ENCODE measurements at places on chromosomes 1 and 21.

DNA sequence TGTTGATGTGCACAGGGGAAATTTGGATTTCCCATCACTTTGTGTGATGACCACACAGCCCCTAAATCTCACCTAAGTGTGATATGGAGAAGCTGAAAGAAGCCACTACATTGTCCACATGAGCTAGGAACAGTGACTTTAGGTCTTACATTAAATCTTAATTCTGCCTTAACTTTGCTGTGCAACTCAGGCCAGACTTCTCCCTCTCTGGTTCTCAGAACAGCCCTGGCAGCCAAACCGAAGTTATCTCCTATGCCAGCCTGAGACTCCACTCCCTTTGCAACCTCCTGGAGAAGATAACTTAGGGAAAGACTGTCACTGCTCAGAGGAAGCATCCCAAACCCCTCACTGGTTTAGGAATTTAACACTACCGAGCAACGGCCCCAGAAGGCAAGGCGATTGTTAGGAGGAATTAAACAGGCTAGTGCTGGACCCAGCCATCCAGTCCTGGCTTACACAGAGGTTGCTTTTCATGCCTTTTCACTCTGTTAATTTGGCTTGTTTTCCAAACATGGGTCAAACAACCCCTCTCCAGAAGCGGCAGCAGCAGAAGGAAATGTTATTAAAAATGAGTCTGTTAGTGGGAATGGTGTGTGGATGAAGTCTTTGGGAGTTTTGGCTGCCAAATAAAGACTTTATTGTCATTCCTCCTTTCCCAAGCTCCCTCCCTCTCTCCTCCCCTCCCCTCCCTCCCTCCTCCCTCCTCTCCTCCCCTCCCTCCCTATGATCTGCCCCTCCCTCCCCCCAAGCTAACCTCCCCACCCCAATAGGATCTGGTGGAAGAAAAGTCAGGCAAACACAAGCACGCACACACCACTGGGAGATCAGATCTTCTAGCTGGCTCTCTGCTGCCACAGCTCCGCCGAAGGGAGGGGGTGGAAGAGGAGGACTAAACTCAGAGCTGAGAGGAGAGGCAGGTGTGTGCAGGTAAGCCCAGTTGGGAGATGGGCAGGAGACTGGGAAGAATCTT is at the start of gene PRELP:
Gene PRELP (plus strand): TSS at position 795 of the 970 bp plus-strand sequence. CDS start 7,379 bp downstream, outside the sequence.
- DNase-seq = peak; percentile 73

DNA sequence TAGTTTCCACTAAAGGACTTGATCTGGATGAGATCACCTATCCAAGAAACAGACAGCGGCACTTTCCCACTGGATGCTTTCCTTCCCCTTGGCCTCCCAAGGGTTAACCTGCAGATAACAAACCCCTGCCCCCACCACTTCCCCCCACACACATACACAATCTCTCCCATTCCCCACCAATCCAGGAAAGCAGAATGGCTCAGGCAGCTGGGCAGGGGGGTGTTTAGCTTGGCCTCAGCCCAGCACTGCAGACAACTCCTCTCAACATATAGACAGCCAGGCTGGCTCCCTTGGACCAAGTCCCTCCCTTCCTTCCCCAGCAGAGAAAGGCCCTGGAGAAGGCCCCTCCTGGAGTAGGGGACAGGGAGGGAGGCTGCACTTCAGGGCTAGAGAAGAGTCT is 24.6 kb downstream of the PLEKHA6 start:
- DNase-seq = peak; percentile 79

DNA sequence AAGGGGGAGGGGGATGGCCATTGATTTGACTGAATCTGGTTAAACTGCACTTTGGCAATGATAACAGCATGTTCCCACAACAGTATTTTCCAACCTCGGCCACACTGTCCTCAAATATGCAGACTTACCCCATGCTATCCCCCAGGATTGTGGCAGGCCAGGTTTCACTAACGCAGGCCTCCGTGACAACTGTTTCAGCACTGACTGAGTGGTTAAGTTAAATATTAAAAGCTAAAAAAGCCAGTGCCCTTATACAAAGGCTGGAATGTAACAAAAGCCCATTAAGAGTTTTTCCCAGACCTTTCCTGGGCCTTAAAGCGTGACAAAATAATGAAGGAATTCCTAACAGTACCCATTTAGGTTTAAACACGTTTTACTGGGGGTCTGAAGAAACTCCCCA is 202.9 kb downstream of the USP25 start:
- DNase-seq = no peak

GRCh38 chr1:196738730-196739129 is 35.9 kb upstream of the CFHR3 start:
- no peak for DNase-seq

DNA sequence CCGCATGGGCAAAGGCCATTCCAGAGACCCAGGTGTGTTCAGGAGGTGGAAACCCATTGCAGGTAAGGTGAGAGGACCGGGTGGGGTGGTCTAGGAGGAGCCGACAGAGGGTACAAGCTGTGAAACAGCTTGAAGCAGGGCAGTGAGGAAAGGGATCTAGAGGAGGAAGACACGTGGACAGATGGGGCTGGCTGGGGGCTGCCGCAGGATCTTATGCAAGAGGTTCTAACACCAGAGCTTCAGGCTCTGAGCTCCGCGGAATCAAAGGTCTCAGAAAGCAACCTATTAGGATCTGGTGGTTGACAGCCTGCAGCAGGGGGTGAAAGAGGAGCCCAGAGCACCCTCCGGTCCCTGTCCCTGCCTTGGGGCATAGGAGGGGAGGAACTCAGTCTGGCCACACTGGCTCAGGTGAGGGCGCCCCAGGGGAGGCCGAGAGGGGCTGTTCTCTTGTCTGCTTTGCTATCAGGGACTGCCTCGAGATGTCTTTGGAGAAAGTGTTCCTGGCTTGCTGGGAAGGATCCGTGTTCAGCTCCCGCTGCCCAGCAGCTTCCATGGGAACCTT is 1.9 kb downstream of the TFF1 start:
- DNase-seq = no peak

DNA sequence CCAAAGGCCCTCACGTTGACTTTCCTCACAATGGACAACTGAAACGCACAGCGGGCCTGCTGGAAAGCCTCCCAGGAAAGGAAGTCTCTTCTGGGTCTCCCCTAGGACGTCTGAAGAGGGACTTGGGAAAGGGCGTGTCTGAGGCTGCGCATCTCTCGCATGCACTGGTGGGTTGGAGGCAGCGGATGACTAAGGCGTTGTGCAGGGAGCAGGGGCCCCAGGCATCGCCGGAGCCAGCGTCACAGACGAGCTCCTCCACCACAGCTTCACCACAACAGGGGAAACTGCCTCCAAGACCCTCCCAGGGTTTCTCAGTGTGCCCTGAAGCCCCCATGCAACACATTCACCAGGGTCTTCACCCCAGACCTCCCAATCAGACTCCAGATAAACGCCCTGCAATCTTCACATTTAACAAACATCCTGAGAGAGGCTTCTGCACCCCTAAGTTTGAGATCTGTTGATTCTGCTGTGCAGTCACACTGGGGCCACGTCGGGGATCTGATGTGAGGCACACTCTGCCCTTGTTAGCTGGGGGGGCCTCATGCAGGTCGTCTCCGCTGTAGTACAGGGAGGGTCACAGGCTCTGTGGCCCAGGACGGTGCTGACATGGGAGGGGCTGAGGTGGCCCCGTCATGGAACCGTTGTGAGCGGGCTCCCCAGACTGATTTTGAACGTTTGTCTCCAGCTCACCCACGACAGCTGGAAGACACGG is 7.0 kb upstream of the TFF1 start:
- DNase-seq = no peak

DNA sequence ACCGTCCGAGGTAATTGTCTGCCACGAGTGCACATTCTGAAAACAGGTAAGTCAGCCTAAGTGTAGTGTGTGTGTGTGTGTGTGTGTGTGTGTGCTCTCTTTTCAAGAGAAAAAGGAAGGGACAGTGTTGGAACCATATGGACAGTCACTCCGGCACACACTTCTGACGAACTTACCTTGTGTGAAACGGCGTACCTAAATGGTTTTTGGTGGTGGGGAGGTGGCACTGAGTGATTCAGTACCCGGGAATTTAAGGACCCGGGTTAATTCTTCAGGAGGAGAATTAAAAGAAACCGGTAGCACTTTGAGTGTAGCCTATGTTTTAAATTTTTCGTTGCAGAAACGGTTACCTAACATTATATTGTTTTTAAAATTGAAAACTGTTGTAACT is 286 bp downstream of the ODR4 start:
- DNase-seq = no peak

DNA sequence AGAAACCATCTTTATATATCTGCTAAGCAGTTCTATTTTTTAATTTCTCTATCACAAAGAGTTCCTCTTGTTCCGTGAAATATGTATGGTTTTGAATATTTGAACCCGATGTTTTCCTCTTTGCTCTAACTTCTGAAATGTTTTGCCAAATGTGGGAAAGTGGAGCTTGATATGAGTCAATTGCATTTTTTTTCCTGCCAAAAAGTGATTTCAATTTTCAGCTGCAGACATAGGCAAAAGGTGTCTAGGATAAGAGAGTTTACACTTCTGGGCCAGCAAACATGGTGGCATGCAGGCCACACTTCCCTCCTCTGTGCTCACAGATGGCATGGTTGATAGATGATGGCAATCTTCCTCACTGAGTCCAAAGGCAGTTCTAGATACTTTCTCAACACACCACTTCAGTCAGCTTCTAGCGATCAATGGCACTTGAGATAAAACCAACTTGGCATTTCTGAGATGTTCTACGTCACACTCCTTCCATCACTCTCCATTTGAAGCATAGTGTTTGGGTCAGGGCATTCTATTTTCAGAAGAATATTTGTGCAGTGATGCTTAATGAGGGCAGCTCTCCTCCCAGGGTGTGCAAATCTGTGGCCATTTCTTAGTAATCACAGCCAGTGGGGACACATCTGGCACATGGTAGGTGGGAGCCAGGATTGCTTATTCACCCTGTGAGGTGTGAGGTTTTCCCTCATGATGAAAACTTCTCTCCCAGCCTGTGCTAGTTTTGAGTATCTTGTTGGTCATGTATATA is 54.4 kb upstream of the SCAF4 start:
- no peak for DNase-seq

DNA sequence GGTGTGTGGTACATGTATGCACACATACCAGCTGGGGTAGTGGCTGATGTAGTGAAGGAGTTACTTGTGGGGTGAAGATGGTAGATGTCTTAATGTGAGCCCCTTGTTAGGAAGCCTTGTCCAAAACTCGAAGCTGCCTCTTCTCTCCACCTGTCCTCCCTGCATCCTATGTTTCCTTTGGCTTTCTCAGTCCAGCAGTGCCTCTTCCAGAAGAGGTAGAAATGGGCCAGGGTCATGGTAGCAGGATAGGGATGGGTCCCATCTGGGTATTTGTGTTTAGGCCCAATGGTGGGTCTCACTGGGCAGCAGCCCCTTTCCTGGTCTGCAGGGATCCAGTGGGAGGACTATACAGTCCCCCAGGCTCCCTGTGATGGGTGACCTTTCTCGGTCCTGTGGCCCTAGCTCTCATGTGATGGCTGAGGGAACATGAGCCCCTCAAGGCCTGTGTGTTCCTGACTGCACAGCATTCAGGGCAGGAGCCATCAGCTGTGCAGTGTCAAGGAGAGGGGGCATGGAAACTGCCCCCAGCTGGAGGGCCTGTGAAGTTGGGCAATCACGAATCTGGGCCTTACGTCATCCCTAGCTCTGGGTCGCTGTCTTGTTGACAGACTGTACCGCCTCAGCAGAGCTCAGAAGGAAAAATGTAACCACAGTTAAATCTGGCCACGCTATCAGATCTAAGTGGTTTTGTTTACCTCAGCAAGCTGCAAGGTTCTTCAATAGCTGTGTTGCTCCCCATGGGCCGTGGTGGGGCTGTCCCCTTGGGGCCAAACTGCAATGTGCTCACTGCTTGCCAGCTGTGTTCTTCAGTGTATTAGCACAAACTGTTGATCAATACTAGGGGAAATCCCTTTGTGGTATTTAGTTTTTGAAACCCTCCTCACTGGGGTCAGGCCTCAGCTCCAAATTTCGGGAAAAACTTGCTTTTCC is 82.7 kb downstream of the NOS1AP start:
- DNase-seq = no peak

DNA sequence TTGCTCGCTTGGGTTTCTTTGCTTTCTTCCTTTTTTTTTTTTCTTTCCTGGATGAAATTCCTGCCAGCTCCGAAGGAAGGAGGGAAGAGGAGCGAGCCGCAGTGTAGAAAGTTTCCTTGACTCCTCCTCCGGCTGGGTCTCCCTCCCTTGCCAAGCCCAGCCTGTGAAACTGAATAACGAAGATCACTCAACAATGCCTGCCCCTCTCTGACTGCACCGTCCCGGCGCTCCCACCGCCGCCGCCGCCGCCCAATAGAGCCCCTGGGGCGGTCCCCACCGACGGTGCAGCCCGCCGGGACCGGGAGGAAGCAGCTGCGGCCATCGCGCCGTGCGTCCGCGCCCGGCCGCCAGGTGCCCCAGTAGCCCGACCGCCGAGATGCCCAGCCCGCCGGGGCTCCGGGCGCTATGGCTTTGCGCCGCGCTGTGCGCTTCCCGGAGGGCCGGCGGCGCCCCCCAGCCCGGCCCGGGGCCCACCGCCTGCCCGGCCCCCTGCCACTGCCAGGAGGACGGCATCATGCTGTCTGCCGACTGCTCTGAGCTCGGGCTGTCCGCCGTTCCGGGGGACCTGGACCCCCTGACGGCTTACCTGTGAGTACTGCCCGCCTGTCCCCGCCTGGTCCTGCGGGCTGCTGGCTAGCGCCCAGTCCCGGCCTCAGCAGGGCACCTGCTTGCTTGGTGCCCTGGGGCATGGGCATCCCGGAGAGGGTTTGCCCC is at the start of gene LGR6:
Gene LGR6 (plus strand): TSS at position 186 of the 714 bp plus-strand sequence. CDS start 191 bp downstream, at position 377.
- DNase-seq = no peak
